ENCODE measurements at places on chromosomes 6 and 20.

DNA sequence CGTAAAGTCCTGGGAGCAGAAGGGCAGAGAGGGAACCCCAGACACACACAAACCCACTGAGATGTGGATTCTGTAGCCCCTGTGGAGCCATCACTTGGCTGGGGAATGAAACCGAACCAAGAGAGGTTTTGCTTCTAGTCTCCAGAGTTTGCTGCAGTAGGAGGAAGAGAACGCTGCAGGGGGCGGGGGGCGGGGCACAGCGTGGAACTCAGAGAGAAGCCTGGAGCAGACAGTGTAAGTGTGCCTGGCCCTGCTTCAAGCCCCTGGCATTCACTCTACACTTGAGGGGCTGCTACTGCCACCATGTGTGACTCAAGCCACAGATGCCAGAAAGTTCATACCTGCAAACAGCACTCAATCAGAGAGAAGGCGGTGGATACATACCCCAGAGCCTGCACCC lies 18.9 kb downstream of the GABRR1 start:
- no peak for DNase-seq

DNA sequence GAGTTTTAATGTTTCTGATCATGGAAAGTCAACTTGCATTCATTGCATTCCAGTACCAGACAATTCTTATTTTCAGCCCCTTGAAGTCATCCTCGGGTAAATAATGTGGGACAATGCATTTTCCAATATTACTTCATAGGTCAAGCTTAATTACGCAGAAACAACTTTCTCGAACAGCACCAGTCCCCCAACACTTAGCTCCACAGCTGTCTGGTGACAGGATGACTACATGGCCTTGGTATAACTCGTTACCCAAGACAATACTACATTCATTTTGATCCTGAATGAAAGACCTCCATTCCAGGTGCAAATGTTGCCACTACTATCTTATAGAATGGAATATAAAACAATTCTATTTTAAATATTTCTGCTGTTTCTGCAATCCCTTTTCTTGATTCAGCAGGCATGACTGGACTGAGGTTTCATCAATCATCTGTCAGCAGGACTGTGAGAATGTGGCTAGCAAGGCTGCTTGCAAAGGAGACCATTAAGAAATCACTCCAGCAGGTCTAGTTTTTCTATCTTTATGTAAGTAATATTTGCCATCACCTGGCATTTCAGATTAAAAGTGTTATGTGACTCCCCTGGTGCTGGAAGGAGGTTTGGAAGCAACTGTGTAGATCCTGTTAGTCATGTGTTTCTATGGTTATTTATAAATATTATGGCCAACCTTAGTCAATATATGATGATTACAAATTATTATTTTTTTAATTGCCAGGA lies 147.9 kb downstream of the HAO1 start:
- DNase-seq, result no peak

- no peak for DNase-seq
These were observed 18.5 kb downstream of the DST start for GRCh38 chr6:56624046-56624727.

DNA sequence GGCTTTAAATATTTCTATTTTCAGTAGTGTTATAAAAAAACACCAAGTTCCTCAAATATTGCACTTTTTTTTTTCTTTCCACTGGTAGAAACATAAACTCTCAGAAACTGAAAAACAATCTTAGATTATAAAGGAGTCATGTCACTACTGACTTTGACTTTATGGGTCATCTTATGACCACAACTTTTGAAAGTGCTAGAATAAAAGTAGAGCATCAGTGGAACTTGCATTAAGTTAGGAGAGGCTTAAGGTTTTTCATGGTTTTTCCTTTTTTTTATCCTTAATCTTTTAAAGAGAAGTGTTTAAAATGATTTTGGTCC lies 56.6 kb upstream of the SUPT3H start:
- no peak for DNase-seq

- DNase-seq, result no peak
These were observed 65.6 kb downstream of the HS3ST5 start for GRCh38 chr6:114277220-114277619.

DNA sequence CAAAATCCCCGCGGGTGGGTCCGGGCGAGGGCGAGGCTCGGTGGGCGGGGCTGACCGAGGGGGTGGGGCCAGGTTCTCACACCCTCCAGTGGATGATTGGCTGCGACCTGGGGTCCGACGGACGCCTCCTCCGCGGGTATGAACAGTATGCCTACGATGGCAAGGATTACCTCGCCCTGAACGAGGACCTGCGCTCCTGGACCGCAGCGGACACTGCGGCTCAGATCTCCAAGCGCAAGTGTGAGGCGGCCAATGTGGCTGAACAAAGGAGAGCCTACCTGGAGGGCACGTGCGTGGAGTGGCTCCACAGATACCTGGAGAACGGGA lies 809 bp downstream of the HLA-G start:
- no peak for DNase-seq

DNA sequence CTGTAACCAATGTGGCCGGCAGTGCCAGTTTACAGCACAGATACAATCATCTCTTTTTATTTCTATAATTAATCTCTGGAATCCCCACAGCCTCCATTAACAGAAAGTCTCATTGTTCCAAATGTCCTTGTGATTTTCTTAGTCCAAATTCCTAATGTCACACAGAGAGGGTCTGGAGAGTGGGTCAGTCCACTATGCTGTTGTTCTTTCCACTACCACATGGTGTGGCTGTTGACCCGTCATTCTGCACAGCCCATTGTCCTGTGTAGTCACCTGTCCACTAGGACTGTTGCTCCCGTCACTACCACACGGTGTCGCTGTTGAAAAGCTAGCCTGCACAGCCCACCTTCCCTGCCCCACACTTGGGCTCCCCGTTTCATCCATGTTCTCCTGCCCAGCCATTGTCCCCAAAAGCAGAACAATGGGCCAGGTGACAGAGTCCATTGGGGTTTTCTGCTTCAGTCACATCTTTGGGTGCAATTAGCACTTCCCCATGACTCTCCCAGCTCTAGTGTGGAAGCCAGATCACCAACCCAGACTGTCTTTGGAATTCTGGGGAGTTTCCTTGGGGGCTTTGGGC lies 8.6 kb upstream of the LBP start:
- peak; percentile 35 for DNase-seq

DNA sequence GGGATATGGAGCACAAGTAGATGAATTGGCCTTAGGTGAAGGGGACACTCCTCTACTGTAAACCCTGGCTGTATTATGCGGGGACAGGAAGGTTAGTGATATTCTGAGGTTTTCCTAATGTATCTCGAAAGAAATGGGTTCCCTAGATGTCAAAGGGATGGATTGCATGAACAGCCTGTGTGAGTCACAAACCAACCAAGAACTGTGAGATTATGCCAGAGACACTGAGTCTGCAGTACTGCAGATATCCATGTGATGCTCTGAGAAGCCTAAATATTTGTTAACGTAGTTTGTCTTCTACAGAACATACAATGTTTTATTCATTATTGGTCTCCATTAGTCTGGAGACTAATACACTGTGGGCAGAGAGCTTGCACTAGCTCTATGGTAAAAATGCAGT lies 182.2 kb downstream of the AKAP7 start:
- no peak for DNase-seq

GRCh38 chr6:10837009-10837621 lies 1.2 kb downstream of the MAK start:
- DNase-seq, result peak; percentile 44

GRCh38 chr20:55565096-55565773 lies 440.1 kb downstream of the CBLN4 start:
- no peak for DNase-seq

GRCh38 chr6:33279971-33280511 lies 3.1 kb downstream of the B3GALT4 start:
- DNase-seq, result peak; percentile 48

- no peak for DNase-seq
These were observed 375.5 kb downstream of the PAX1 start for GRCh38 chr20:22080985-22081384.

- no peak for DNase-seq
These were observed 6.7 kb downstream of the SDC4 start for GRCh38 chr20:45341579-45341938.

- no peak for DNase-seq
These were observed 114.7 kb upstream of the GMDS start for GRCh38 chr6:2360126-2360525.

- DNase-seq, result no peak
These were observed 45.2 kb downstream of the RANBP9 start for GRCh38 chr6:13666194-13667105.

- peak; percentile 31 for DNase-seq
These were observed 77.3 kb upstream of the SLC35F1 start for GRCh38 chr6:117829594-117830319.

- DNase-seq, result no peak
These were observed 322.8 kb downstream of the FARS2 start for GRCh38 chr6:5584078-5584482.

- DNase-seq, result peak; percentile 58
These were observed 164.3 kb downstream of the VEGFA start for GRCh38 chr6:43934183-43934802.

- DNase-seq, result no peak
These were observed 74.0 kb upstream of the MAP3K4 start for GRCh38 chr6:160917572-160917971.

- no peak for DNase-seq
These were observed 20.4 kb downstream of the PTPRK start for GRCh38 chr6:128500014-128500413.

DNA sequence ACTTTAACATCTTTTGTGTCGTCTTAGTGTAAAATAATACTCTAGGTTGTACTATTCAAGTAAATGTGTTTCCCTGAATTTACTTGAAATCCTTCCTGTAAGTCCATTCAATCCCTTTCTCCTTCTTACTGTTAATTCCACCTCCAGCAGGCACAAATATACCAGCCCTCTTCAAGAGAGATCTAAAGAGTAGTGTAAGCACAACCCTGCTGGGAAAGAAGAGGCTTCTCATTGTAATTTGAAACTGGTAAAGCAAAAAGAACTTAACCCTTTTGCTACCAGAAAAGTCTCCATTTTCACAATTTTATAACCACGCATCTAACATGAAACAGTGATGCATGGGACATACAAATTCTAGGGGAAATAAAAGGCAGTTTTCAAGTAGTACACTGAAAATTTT lies at the start of gene BMP5:
TSS of gene BMP5 (minus strand) at position 191 of the 400 bp plus-strand sequence. CDS start 725 bp downstream, outside the sequence.
- no peak for DNase-seq

DNA sequence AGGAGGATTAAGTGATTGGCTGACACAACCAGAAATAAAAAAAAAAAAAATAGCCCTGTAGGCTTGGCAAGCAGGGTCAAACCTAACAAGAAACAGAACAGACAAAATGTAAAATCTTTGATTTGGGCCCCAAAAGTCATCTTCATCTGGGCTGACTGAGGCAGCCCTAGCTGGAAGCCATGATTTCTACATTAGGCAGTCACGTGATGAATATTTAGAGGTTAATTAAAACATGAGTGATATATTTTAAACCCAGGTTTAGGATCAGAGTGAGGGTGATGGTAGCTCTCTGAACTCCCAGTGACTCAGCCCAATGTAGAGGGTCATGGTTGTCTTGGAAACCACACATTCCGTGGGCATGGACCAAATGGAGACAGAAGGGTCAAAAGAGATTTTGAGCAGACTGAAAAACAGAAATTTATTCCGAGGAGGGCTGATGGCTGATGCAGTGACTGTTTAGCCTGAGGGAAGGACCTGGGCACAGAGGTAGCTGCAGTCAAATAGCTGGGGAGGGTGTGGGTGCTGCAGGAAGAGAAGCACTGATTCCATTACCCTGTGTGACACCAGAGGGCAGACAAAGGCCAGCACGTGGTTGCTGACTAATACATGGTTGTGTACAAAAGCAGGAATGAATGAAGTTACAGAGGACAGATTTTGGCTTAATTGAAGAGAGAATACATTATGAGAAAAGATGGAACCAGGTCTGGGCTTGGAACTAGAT lies 573.1 kb upstream of the CHD6 start:
- peak; percentile 11 for DNase-seq

GRCh38 chr6:14544666-14545065 lies 427.1 kb downstream of the CD83 start:
- DNase-seq, result no peak

DNA sequence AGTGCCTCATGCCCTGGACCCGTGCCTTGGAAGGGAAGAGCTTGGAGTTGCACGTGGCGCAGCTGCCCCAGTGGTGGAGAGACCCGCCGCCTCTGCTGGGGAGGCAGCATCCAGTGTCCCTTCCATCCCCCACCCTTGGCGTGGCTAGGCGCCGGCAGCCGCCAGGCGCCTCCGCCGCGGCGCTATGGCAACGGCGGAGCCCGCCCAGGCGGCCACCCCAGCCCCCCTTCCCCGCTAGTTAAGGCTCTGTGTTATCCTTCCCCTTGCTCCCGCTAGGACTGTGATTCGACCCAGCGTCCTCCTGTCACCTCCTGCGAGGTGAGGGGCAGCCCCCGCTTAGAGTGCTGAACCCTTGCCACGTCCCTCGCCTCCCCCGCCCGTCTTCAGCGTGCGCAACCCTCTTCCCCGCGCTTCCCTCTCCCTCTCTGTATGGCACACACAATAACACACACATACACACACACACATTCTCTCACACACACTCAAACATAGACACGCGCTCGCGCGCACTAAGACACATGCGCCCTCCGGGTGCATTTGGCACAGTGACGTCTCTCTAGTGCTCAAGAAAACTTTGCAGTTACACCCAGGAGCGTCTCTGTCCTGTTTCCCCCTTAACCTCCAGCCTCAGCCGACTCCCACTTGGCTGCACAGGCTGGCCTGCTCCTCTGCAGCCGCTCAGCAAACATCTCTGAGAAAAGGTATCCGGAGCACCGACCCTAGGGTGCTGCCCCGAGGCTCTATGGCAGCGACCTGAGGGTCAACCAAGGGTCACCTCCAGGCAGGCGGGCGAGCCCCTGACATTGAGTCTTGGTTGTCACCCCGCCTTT lies 8.5 kb downstream of the GRIK2 start:
- DNase-seq, result no peak

DNA sequence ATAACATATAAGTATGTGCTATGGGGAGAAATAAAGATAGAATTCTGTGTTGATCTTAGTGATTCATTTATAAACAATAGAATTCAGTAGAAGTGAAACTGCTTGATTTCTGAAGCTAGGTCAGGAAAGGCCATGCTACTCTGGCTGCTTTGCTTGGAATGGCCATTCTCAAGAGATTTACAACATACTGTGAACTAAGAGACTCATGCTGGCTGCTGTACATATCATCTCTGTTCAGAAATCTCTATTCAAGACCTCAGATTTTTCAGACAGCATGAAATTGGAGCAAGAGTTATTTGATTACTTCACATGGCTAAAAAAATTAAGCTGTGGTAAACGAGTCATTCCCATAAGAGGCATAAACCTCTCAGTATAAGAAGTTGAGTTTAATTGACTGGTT lies 662.6 kb downstream of the BCKDHB start:
- DNase-seq, result no peak

- peak; percentile 95 for DNase-seq
These were observed 19.8 kb downstream of the SIRPD start for GRCh38 chr20:1537731-1538058.

GRCh38 chr20:2864626-2865025 lies 8.7 kb upstream of the PTPRA start:
- no peak for DNase-seq

DNA sequence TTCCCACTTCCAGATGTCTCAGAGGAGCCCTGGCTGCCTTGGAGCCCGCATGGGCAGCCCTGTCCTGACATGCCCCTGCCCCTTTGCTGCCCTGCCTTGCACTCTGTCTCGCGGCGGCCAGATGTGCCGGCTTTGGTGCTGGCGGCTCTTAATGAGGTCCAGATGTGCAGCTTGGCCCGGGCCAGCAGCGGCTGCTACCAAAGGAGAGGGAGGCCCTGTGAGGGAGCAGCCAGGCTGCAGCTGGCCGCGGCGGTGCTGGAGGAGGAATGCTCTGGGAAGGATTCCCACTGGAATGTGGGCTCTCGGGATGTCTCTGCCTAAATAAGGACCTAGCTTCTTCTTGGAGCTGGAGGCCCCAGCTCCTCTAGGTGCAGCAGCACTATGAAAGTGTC lies 72.4 kb downstream of the FGD2 start:
- no peak for DNase-seq
